SJCRH30 (cell line): ENCODE measurements at places on chromosomes 12 and 14. TPM values are rescaled to one million over a fixed set of nuclear protein-coding genes. Genes with fewer than 3 reads are reported as not detected.

Gene BMP4
- 42.5 and 42.9 TPM in 2 replicates for total RNA-seq

Gene ITGB7
- total RNA-seq, result not detected in 2 replicates

Gene INHBC
- 0.28 and 0.41 TPM in 2 replicates for total RNA-seq

Gene SERPINA12
- total RNA-seq, result not detected in 2 replicates

Gene LPCAT3
- 19.6 and 19.9 TPM in 2 replicates for total RNA-seq

Gene THAP2
- 5.6 and 7.2 TPM in 2 replicates for total RNA-seq

Gene AMDHD1
- not detected in 2 replicates for total RNA-seq

Gene COL2A1
- total RNA-seq, result 200 and 211 TPM in 2 replicates

Gene ASB2
- 2.3 and 2.4 TPM in 2 replicates for total RNA-seq

Gene TMPO
- total RNA-seq, result 263 and 285 TPM in 2 replicates

Gene CACNA2D4
- total RNA-seq, result 2.7 and 3.6 TPM in 2 replicates

Gene SERPINA4
- total RNA-seq, result not detected in 2 replicates
